ENCODE measurements at places on chromosomes 2 and 18.

DNA sequence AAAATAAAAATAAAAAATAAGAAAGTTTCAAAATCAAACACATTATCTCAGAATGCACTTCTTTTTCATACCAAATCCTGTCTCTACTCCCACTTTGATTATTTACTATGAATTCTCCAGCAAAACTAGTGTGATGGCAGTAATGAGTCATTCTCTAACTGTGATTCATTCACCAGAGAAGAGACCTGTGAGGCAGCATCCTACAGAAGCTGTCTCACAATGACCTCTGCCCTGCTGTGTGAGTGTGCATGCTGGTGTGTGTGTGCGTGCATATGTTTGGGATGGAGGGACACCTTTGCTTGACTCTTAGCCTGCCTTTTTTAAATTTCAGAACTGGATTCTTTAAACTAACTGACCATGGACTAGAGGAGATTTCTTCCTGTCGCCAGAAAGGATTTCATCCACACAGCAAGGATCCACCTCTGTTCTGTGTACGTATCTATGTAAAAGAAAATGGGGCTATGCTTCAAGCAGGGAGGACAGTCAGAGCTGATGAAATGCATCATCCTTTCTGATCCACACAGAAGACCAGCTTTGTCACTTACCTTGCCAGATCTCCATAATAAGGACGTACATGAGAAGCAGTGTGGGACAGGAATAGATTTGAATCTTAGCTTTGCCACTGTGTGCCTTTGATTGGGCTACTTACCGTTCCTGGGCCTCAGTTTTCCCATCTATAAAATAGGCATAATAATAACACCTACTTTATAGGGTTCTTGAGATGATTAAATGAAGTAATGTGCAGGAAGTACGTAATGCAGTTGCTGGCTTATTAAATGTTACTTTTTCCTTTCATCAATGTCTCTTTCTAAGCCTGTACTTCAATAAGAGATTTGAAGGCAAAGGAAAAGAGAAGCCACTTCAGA is 31.2 kb downstream of the STAMBP start:
- no peak for DNase-seq
- no peaks in the 10 kb centered on the region for H3K27me3 ChIP-seq
- H3K27ac ChIP-seq: no peak overlapping the region
- no peak overlapping the region for H3K4me3 ChIP-seq
- no peaks in the 10 kb centered on the region for H3K4me1 ChIP-seq
- H3K36me3 ChIP-seq: peaks cover 58% of the 10 kb centered on the region

DNA sequence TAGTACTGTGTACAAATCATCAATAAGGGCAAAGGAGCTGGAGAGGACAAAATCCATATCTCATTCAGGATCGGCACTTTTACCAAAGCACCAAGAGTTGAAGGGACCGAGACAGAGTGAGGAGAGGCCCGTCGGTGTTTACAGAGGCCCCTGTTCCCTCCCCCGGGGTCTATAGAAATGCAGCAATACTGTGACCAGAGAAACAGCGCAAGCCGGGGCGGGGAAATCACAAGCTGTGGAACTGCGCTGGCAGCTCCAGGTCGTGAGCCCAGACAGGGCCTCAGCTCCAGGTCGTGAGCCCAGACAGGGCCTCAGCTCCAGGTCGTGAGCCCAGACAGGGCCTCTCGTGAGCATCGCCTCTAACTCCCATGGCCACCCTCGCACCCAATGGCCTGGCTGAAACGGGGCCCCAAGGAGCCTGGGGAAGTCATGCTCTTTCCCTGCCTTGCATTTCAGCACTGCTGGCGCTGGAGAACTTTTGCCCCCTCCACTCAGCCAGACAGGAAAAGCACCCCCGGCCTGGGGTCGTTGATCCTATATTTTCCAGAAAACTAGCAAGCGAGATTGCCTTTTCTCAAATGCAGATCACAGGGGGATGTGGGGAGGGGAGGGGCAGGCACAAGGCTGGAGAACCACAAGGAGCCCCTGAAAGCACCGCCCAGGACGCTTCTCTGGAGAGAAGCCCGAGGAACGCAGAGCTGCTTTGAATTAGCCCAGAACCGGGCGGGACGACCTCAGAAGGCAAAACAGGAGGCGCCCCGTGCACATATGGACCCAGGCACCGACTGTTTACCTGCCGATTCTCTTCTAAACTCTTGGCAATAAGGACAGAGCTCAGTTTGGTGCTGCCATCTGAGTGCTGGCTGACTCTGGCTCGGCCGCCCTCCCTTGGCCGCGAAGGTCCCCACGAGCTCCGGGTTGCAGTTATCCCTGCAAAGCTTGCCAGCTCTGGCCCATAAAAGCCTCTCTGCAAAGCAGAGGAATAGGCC is 223.7 kb downstream of the ACKR3 start:
- H3K27me3 ChIP-seq: no peaks in the 10 kb centered on the region
- no peak overlapping the region for H3K4me3 ChIP-seq
- no peaks in the 10 kb centered on the region for H3K36me3 ChIP-seq
- H3K27ac ChIP-seq: no peak overlapping the region

DNA sequence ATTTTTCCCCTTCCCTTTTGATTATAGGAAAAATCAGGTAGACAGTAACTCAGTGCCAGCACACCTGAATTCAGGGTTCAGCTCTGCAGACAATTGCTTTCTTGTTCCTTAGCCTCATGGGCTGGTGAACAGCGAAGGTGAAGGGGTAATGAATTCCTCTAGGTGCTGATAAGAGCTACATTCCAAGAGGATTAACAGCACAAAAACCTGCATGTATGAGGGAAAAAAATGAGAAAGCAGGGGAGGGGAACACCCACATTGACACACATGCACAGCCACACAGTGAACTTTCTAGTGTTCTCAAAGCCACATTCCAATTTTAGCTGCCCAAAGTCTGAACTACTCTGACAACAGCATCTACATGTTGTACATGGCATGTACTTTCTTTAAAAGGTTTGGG is 46.1 kb downstream of the SPATS2L start:
- H3K27me3 ChIP-seq: no peaks in the 10 kb centered on the region
- H3K36me3 ChIP-seq: peaks cover 2% of the 10 kb centered on the region
- no peak for DNase-seq
- peak overlapping the region; percentile 89 for H3K27ac ChIP-seq
- H3K4me3 ChIP-seq: peak overlapping the region; percentile 27
- H3K4me1 ChIP-seq: peaks cover 77% of the 10 kb centered on the region

- no peak for DNase-seq
- H3K36me3 ChIP-seq: no peaks in the 10 kb centered on the region
- no peak overlapping the region for H3K27ac ChIP-seq
- no peaks in the 10 kb centered on the region for H3K4me1 ChIP-seq
- H3K4me3 ChIP-seq: no peak overlapping the region
Measured at GRCh38 chr2:64383881-64384280, 70.1 kb upstream of the LGALSL start.

DNA sequence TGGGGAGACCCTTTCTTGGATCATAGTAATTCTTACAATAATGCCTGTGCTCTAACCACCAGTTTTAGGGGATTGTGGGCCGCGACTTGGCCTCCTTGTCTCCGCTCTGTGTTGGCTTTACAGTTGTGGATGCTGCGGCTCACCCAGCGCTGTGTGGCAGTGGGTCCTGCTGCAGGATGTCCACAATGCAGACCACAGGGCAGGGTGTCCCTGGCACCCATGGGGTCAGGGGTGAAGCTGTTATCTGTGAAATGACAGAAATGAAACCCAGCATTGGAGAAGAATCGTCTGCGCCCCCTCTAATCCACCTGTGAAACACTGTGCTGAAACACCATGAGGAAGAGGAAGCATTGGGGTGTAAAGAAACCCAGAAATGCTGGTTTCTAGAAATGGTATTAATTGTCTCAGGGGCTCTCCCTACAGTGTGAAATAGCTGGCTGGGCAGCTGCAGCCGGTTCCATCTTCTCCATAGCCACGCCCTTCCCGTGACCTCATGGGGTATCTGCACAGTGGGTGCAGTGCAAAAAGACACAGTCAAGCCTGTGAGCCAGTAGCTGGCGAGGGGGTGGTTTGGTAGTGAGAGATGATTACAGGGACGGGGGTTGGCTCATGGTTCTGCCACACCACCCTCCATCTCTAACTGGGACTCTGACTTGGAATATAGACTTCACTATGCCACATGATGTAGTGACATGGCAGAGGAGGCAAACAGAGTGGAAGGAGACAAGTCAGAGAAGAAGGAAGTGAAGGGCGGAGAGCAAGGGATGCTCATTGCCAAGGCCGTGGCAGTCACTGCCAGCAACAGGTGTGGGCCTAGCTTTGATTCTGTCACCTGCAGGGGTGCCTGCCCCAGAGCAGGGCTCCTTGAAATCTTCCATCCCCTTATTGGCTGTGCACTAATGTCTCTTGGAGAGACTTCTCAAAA is 16.2 kb downstream of the INPP4A start:
- H3K4me3 ChIP-seq: no peak overlapping the region
- no peaks in the 10 kb centered on the region for H3K27me3 ChIP-seq
- H3K27ac ChIP-seq: no peak overlapping the region
- DNase-seq: no peak
- H3K4me1 ChIP-seq: peaks cover 8% of the 10 kb centered on the region
